ENCODE measurements at places on chromosomes 7 and 10.

GRCh38 chr7:38374507-38374906 is 101.1 kb upstream of the TARP start:
- DNase-seq: no peak

- no peak for DNase-seq
Measured at GRCh38 chr10:10532236-10532635, 485.4 kb upstream of the CELF2 start.

GRCh38 chr10:26776258-26776657 is 78.8 kb downstream of the PDSS1 start:
- DNase-seq: no peak

DNA sequence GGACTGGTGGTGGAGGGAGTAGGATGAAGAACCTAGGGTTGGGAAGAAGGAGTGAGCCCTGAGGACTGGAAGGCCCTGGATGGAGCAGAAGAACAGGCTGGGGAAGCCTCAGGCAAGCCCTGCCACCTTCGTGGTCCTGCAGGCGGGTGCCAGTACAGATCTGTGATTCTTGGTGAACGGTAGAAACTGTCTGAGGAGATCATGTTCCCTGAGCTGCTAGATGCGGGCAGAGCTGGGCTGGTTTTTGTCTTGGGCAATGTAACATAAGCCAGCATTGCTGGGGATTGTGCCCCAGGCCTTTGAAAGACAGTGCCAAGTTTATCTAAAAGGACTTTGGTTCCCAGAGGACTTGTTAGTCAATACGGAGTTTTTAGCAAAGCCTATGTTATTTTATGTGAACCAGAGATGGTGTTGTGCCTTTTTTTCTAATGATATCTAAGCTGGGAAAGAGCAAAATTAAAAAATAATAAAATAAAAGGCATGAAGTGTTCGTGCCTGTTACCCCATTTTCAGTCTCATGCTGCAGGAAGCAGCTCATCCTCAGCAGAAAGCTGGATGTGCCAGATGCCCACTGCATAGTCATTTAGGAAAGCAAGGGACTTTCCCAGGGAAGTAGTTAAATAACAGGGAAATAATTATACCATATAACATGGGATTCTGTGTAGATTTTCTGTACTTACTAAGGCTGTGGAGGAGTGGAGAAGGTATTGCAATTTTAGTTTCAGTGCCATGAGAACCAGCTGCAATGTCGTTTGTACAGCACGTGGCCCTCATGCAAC is 24.4 kb upstream of the FIGNL1 start:
- no peak for DNase-seq

DNA sequence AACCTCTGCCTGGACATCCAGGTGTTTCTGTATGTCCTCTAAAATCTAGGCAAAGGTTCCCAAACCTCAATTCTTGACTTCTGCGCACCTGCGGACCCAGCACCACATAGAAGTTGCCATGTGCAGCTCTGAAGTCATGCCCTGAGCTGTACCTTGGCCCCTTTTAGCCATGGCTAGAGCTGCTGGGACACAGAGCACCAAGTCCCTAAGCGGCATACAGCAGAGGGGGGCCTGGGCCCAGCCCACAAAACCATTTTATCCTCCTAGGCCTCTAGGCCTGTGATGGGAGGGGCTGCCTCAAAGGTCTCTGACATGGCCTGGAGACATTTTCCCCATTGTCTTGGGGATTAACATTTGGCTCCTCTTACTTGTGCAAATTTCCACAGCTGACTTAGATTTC is 14.6 kb downstream of the TMEM243 start:
- DNase-seq: no peak

DNA sequence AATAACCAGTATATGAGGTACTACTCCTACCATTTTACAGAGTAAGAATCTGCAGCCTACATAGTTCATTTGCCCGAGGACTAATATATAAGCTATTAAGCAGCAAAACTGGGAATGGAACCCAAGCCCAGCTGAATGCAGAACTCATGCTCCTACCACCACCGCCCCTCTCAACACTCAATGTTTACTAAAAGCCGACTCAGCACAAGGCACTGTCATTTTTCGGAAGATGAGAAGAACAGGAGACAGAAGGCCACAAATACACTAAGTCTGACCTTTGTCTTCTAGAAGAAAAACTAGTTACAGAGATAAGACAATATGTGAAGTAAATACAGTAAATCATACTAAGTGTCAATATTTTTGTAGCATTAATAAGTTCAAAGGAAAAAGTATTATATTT is 40.6 kb upstream of the SLIT1 start:
- DNase-seq: no peak

DNA sequence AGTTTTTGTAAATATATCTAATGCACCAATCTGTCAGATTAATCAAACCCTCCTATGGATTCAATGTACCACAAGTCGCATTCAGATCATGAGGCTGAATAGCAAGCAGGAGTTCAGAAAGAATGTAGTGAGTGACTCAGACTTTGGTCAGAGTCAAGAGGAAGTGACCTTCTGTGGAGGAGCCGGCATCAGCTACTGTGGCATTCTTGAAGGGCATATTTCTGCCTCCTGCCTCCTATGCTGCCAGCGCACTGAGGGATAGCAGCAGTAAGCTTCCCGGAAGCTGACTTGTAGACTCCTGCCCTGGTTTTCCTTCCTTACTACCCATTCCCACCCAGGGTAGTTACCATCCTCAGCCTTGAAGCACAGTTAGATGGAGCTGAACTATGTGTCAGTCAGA is 867.5 kb downstream of the NRG3 start:
- no peak for DNase-seq

- DNase-seq: no peak
Measured at GRCh38 chr10:59557052-59557451, 152.6 kb downstream of the SLC16A9 start.

GRCh38 chr7:124996778-124997177 is 67.2 kb upstream of the POT1 start:
- no peak for DNase-seq

- no peak for DNase-seq
Measured at GRCh38 chr7:93941945-93942344, 20.4 kb downstream of the GNG11 start.

DNA sequence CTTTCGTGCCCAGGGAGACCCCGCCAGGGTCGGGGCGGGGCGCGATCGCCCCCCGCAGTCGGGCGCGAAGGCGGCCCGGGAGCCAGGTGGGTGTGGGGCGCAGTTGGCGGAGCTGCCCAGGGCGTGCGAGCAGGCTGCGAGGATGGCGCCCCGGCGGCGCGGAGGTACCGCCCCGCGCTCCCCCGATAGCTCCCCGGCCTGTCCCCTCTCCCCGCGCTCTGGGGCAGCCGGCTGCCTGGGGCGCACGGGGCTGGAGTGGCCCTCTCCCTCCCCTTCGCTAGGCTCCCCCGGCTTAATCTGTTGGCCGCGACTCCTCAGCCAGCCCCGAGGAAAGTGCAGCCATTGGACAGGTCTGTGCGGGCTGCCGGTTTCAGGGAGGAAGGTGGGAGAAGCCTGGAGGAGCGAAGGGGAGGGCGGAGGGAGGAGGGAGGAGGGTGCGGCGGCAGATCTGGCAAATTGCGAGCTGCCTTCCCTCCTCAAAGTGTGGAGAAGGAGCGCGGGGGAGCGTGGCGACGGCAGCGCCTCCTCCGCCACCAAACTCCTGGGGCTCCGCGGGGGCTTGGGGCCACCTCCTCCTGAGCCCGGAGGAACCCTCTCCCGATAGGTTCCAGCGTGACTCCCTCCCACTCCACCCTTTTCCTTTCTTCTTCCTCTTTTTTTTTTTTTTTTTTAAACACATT is 361 bp upstream of the PLXDC2 start:
- peak; percentile 77 for DNase-seq

GRCh38 chr7:131173145-131173890 is 154.4 kb upstream of the MKLN1 start:
- no peak for DNase-seq

- DNase-seq: peak; percentile 52
Measured at GRCh38 chr7:97005183-97006054, at the start of gene DLX6. DLX6 (plus strand) TSS chr7:97005553; CDS start chr7:97005978, 425 bp downstream.

GRCh38 chr7:27351137-27351536 is 108.5 kb downstream of the EVX1 start:
- no peak for DNase-seq

DNA sequence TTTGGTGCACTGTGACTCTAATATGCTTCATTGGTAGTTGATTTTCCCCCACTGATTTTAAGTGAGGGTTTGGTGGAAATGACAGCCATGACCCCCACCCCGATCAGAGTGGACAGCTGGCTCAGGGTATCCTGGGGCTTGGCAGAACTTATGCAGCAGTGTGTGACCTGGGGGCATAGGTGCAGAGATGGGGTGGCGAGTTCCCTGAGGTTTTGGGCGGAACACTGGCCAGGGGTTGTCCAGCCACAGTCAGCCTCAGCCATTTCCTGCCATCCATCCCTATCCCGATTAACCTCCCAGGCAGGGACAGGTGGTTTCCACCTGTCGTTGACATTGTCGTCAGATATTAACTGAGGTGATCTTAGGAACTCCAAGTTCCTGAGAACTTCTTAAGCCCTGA is 155.8 kb upstream of the CHST15 start:
- no peak for DNase-seq

GRCh38 chr10:104816501-104816900 is 175.4 kb downstream of the SORCS3 start:
- no peak for DNase-seq

DNA sequence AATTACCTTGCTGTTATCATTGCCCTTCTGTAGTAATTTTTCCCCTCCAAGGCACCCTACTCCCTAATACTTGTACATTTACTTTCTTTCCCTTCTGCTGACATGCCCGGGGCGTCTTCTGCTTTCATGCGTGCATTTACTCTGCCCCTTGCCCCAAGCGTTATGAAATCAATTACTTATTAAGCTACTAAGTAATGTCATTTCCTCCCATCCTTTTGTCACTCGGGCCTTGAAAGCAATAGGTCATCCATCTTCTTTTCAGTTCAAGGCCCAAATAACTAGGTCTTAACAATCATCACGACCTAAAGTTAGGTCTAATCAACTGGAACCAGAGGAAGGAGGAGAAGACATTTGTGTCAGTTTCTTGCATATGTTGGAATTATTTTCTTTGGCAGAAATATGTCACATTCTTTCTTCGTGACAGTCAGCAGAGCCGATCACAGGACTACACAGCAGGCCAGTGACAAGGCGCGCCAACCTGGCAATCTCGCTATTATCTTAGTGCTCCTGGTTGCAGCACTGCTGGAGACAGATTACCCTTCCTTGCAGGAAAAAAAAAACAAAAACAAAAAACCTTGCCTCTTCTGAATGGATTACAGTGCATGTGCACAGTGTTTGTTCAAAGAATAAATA is 179.2 kb downstream of the RELN start:
- DNase-seq: no peak

DNA sequence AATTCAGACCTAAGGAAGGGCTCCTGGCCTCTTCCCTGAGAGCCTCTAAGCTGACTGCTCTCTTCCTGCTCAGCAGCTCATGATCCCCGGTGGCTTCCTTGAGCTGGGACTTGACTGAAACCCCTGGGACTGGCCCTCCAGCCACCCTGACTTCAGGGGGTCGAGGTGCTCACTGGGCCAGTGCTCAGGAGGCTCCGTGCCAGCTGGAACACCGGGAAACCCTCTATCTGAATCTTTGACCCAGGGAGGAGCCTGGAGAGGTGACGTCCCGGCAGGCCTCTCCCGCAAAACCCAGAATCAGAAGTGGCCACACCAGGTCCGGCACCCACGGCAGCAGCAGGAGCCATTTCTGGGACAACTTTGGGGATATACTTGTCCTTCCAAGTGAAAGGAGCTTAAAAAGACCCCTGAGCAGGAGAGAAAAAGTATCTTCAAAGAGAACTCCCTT is 110.7 kb downstream of the WDR37 start:
- no peak for DNase-seq

GRCh38 chr10:8787649-8788048 is 733.2 kb downstream of the GATA3 start:
- DNase-seq: no peak

DNA sequence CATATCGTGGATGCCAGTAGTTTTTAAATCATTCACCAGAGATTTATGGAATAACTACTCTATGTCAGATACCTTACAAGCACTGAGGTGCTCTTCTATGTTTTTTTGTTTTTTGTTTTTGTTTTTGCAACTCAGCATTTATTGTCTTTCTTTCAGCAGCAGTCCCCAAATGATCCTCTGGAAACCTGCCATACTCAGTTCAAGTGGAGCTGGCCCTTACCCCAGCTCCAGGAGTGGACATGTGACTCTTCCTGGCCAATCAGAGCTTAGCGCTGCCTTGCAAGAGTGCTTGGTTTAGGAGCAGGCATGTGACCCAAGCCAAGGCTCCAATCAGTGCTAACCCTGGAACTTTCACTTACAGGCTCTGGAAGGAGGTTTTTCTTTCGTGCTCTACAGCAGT is 356.6 kb upstream of the ZMIZ1 start:
- DNase-seq: peak; percentile 25

- DNase-seq: no peak
Measured at GRCh38 chr7:16803125-16803524, 1.7 kb downstream of the AGR2 start.
